Glutamatergic neuron (in vitro differentiated cells): ENCODE measurements at places on chromosomes 3 and 15. TPM values are rescaled to one million over a fixed set of nuclear protein-coding genes. Genes with fewer than 3 reads are reported as not detected.

DNA sequence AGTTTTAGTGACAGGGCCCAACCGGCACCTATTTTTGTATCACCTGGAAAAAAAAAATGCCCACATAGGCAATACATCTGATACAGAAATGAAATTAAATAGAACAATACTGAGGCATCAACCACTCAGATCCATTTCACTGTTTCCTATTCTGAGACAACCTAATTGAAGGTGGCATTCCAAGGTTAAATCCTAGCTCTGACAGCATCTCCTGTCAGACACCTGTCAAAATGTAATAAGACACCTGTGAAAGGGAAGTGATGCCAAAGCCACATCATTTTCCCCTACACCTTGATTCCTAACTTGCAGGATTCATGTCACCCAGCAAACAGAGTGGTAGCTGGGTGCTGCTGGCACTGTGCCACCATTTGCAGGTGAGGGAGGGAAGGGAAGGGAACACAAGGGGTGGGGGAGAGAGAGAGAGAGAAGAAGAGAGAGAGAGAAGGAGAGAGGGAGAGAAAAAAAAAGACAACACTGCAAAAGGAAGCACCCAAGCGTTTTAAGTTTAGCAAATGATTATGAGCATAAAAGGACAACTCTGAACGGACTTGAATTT lies 1044.6 kb upstream of the CFAP20DC start:
- no peaks in the 10 kb centered on the region for H3K27me3 ChIP-seq
- no peaks in the 10 kb centered on the region for H3K4me1 ChIP-seq
- DNase-seq: no peak

GRCh38 chr3:194030372-194030771 lies 105.6 kb upstream of the HES1 start:
- no peaks in the 10 kb centered on the region for H3K4me1 ChIP-seq
- H3K27ac ChIP-seq: no peak overlapping the region
- no peak overlapping the region for H3K4me3 ChIP-seq

Gene SLC51A
- total RNA-seq: not detected

Gene AGBL1
- 0.76 TPM for total RNA-seq

Gene FOXB1
- not detected for total RNA-seq

DNA sequence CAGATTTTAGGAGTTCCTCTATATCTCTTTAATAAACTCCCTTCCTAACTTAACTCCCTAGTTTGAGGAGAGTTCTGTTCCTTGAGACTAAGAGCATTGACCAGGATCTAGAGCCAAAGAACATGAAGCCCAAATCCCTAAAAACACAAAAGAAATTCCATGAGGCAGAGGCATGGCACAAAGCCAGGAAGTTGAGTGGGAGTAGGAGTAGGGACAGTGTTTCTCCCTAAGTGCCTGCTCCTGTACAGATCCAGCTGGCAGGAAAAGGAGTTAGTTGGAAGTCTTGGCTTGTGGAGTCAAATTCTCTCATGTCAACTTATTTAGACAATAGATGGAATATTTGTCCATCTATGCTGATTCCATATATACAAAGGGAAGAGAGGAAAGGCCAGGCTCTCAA lies 11.4 kb downstream of the ACTC1 start:
- no peak for DNase-seq
- no peak overlapping the region for H3K4me3 ChIP-seq
- no peak overlapping the region for H3K27ac ChIP-seq
- no peaks in the 10 kb centered on the region for H3K4me1 ChIP-seq
